Neural crest cell (in vitro differentiated cells): ENCODE measurements at places on chromosomes 5 and 9. TPM values are rescaled to one million over a fixed set of nuclear protein-coding genes. Genes with fewer than 3 reads are reported as not detected.

The MEIKIN gene
- total RNA-seq, result not detected in 2 replicates

The AK1 gene
- total RNA-seq, result 39.6 and 45.5 TPM in 2 replicates

The TNFSF15 gene
- total RNA-seq, result not detected in 2 replicates

The COL5A1 gene
- 18.6 and 19.4 TPM in 2 replicates for total RNA-seq

The SLIT3 gene
- total RNA-seq, result 12.6 and 13.3 TPM in 2 replicates

The ESM1 gene
- not detected in 2 replicates for total RNA-seq

The AK3 gene
- 59.0 and 67.4 TPM in 2 replicates for total RNA-seq

The NMUR2 gene
- 0.23 TPM in 1 of 2 replicates, not detected in the other for total RNA-seq

The CD72 gene
- 1.4 and 2.0 TPM in 2 replicates for total RNA-seq

The SRA1 gene
- 34.7 and 36.3 TPM in 2 replicates for total RNA-seq

The PCDHAC1 gene
- total RNA-seq, result 4.1 and 4.4 TPM in 2 replicates

The SLC46A2 gene
- not detected in 2 replicates for total RNA-seq

The C9 gene
- total RNA-seq, result not detected in 2 replicates

The CDC25C gene
- 22.5 and 22.7 TPM in 2 replicates for total RNA-seq
